ENCODE measurements at places on chromosomes 7 and 10. TPM values are rescaled to one million over a fixed set of nuclear protein-coding genes. Genes with fewer than 3 reads are reported as not detected.
A peak's percentile ranks its signal among the peaks of the same experiment; 100 is the strongest.

DNA sequence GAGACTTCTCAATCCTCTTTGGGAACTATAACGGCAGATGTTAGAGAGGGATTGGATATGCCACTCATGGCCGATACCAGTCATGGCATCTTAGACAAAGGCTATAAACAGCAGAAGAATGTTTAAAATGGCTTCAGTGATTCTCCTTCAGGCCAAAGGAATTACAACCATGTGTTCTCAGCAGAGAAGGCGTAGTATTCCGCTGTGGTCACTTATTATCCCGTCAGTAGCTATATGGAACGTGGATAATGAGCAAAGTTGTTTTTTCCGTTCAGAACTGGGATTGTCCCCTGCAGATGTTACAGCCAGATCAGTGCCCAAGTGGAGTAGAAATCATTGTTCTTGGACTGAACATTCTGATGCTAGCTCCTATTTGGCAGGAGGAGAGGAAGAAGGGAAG, 43.1 kb downstream of the TEX36 start:
- DNase-seq: peak; percentile 53

GRCh38 chr10:62083412-62084267, 182.1 kb downstream of the ARID5B start:
- peak; percentile 93 for DNase-seq

GRCh38 chr7:42347616-42348015, 110.6 kb upstream of the GLI3 start:
- DNase-seq: peak; percentile 56

The INHBA gene
- total RNA-seq: 5.5 TPM

The ZNF365 gene
- total RNA-seq: 0.41 TPM

The FAM25A gene
- 25.8 TPM for total RNA-seq

GRCh38 chr10:86659721-86660453, 5.5 kb downstream of the OPN4 start:
- no peak for DNase-seq

GRCh38 chr7:105364684-105365083, 24.0 kb downstream of the SRPK2 start:
- DNase-seq: no peak

The FAM180A gene
- 1.4 TPM for total RNA-seq

The ELMO1 gene
- 59.9 TPM for total RNA-seq

DNA sequence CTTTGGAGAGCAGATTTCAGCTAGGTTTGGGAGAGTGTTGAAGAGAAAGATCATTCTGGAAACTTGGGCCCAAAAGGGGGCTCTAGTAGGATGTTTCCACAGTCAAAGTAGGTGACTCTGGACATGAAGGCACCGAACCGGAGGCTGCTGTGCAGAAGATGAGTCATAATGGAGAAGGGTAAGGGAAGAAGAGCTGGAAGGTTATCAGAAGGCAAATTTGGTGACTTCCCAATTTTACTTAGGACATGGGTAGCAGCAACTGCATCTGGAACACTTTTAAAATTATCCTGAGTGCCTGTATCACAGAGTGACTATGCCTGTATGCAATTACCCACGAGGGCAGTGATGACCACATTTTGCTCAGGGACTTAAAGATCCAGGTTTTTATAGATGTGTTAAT, 38.8 kb downstream of the PIK3AP1 start:
- DNase-seq: no peak

GRCh38 chr7:148105853-148106252, 484.7 kb upstream of the C7orf33 start:
- DNase-seq: no peak

GRCh38 chr7:87156709-87157108, 4.5 kb downstream of the DMTF1 start:
- no peak for DNase-seq

GRCh38 chr10:82176587-82176986, 301.6 kb downstream of the NRG3 start:
- DNase-seq: no peak

The HOXA9 gene
- total RNA-seq: not detected

The CRHR2 gene
- 0.51 TPM for total RNA-seq

- no peak for DNase-seq
Observed at GRCh38 chr7:39647816-39648215, 24.4 kb downstream of the RALA start.

The TRIL gene
- 23.9 TPM for total RNA-seq

DNA sequence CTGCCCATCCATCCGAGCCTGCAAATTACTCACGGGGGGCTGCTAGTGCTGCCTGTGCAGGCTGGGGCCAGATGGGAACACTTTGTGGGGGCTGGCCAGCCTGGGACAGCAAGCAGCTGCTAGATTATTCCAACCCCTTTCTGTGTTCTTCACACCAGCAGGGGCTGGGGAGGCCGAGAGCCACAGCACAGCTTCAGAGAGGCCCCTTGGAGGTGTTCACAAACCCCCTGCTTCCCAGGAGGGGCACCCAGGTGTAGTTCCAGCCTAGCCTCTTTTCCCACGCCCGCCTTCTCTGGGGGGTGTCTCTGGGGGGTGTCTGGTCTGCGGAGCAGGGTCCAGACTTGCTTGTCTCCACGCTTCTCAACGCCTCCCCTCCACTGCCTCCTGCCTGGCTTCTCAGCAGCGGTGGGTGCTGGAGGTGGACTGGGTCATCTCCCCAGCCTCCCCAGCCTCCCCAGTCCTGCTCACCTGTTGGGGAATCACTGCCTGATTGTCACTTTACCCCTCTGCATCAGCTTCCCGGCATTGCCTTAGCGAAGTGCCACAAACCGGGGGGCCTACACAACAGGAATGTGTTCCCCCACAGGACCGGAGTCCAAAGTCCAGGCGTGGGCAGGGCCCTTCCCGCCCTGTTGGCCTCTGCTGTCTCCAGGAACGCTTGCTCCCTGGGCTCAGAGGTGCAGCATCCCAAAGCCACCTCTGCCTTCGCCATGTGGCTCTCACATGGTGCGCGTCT, 74.0 kb upstream of the EN2 start:
- DNase-seq: no peak

- DNase-seq: peak; percentile 3
Observed at GRCh38 chr10:64158551-64158950, 637.4 kb downstream of the REEP3 start.

DNA sequence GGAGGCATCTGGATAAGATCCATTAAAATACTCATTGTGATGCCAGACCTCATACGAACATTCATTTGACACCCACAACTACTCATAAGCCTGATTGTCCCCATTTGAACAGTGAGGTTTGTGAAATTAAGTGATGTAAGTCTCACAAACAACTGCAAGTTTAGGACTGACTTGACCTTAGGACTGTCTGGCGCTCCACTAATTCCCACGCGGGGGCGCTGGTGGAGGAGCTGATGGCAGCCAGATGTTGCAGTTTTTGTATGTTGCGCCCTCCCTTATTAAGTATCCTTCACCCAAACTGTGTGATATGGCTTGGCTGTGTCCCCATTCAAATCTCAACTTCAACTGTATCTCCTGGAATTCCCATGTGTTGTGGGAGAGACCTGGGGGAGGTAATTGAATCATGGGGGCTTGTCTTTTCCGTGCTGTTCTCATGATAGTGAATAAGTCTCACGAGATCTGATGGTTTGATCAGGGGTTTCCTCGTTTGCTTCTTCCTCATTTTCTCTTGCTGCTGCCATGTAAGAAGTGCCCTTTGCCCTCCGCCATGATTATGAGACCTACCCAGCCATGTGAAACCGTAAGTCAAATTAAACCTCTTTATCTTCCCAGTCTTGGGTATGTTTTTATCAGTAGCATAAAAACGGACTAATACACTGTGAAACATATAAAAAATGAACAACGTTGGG, 20.3 kb upstream of the TIAL1 start:
- DNase-seq: peak; percentile 15

The CCSER2 gene
- 67.2 TPM for total RNA-seq

- no peak for DNase-seq
Observed at GRCh38 chr7:137298464-137298794, 45.1 kb downstream of the PTN start.

DNA sequence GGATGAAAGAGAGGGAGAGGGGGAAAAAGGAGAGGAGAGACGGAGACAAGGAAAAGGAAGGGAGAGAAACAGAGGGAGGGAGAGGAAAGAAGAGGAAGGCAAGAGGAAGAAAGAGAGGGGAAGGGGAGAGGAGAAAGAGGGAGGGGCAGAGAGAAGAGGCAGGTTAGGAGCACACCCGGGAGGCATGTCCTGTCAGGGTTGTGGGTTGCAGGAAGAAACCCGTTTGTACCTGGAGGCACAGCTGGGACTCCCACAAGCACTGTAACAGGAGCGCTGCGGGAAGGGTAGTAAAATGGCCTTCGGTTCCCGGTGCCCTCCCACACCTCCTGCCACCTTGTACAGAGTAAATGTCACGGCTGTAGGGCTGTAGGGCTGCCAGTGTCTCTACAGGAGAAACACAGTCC, 24.7 kb downstream of the FGFR2 start:
- no peak for DNase-seq

- no peak for DNase-seq
Observed at GRCh38 chr10:119680050-119680449, 28.9 kb downstream of the BAG3 start.

The HKDC1 gene
- 0.51 TPM for total RNA-seq

The ODAD2 gene
- total RNA-seq: 1.0 TPM

The TES gene
- 36.1 TPM for total RNA-seq

The LFNG gene
- 26.0 TPM for total RNA-seq

GRCh38 chr10:10848488-10849111, 169.1 kb upstream of the CELF2 start:
- DNase-seq: no peak

The ASB15 gene
- 10.8 TPM for total RNA-seq

The MALRD1 gene
- total RNA-seq: 6.4 TPM

GRCh38 chr7:98054585-98054984, 52.1 kb upstream of the LMTK2 start:
- no peak for DNase-seq

The WEE2 gene
- total RNA-seq: not detected

The CALHM3 gene
- not detected for total RNA-seq

DNA sequence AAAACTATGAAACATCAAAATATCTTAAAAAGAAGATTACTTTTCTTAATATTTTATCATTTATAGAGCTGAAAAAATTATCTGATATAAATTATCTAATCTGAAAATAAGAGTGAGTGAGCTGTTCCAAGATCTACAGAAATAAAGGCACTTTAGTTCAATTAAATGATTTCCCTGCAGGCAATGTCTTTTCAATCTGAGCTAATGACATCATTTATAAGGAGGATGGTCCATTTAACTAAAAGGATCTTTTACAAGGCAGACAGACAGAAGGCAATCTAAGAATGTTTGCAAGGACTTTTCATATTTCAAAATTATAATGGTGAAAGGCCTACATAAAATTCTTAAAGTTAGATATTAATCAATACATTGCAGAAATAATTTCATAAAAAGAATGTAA, 71.8 kb downstream of the SKAP2 start:
- DNase-seq: no peak

- no peak for DNase-seq
Observed at GRCh38 chr7:97078023-97078969, 39.2 kb upstream of the SDHAF3 start.

The PCGF6 gene
- 13.7 TPM for total RNA-seq

GRCh38 chr7:114086537-114086913, 167.7 kb upstream of the PPP1R3A start:
- peak; percentile 64 for DNase-seq

The SPDYE9 gene
- not detected for total RNA-seq

The PTER gene
- total RNA-seq: 9.6 TPM

GRCh38 chr7:148011753-148012152, 578.8 kb upstream of the C7orf33 start:
- no peak for DNase-seq

- DNase-seq: peak; percentile 93
Observed at GRCh38 chr7:130277763-130278643, 11.3 kb downstream of the CPA2 start.

DNA sequence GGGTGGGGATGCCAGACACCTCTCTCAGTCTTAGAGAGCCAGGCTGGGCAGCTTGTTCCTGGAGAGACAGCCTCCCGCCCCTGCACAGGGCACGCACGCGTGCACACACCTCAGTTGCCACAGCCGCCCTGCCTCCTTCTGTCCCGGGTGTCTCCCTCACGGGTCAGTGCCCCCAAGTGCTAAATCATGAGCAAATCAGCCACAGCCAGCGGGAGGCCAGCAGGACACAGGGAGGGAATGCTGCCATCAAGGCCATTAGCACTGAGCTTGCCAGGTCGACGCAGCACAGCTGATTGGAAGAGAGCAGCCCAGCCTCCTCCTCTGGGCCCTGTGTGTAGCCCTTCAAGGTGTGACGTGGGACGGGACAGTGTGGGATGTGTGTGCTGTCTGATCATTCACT, 130.4 kb downstream of the CDH23 start:
- DNase-seq: no peak

The ASIC3 gene
- total RNA-seq: 0.51 TPM

DNA sequence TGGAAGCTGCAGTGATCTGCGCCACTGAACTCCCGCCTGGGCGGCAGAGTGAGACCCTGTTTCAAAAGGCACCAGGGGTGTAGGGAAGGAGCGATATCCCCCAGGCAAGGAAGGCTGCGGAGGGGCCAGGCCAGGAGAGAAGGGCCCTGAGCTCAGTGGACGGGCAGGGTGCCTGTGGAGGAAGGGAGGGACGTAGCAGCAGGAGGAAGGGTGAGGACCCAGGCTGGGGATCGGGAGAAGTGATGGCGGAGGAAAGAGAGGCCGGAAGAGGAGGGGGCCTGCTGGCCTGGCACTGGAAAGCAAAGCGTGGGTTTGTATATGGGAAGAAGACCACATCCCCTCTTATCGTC, 45.6 kb downstream of the ALOX5 start:
- DNase-seq: peak; percentile 57

GRCh38 chr7:2709553-2710285, 21.7 kb downstream of the AMZ1 start:
- DNase-seq: peak; percentile 79

GRCh38 chr7:37234928-37235327, 213.7 kb downstream of the ELMO1 start:
- DNase-seq: peak; percentile 57

- no peak for DNase-seq
Observed at GRCh38 chr10:30550967-30551815, 78.4 kb downstream of the LYZL2 start.

The NHLRC2 gene
- 43.8 TPM for total RNA-seq

GRCh38 chr7:137930581-137930980, 71.3 kb downstream of the CREB3L2 start:
- DNase-seq: no peak

- peak; percentile 88 for DNase-seq
Observed at GRCh38 chr7:149872419-149873073, 1.2 kb upstream of the ATP6V0E2 start.

The SPDYE16 gene
- 0.72 TPM for total RNA-seq
